ENCODE measurements at places on chromosomes 2 and 18. TPM values are rescaled to one million over a fixed set of nuclear protein-coding genes. Genes with fewer than 3 reads are reported as not detected.

GRCh38 chr18:2641638-2642037, 13.9 kb upstream of the SMCHD1 start:
- DNase-seq: no peak
- no peaks in the 10 kb centered on the region for H3K27me3 ChIP-seq
- no peak overlapping the region for H3K27ac ChIP-seq
- no peak overlapping the region for H3K4me3 ChIP-seq
- H3K36me3 ChIP-seq: no peaks in the 10 kb centered on the region

DNA sequence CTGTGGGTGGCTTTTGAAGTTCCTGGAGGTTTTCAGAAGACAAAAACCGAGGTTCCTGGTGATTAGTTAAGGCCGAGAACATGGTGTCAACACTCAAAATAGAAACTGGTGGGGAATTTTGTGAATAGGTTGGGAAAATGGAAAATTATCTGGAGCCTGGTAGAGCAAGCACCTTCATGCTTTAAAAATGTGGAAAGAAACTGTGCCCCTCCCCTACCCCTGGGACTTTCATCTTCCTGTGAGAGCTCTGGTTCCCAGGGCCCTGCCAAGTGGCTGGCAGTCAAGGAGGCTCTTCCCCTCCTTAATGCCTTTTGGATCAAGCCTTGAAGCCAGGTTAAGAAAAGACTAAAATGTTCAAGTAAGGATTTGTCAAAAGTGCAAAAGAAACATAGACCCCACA, 1.9 kb upstream of the CRACDL start:
- H3K27me3 ChIP-seq: peaks cover 59% of the 10 kb centered on the region
- DNase-seq: peak; percentile 4
- H3K4me1 ChIP-seq: 0 out of 2 replicates have a peak, but pooled peaks cover 5% of the 10 kb centered on the region
- H3K36me3 ChIP-seq: no peaks in the 10 kb centered on the region

Gene CFAP210
- total RNA-seq: 0.08 TPM

Gene COL3A1
- 0.17 TPM for total RNA-seq

DNA sequence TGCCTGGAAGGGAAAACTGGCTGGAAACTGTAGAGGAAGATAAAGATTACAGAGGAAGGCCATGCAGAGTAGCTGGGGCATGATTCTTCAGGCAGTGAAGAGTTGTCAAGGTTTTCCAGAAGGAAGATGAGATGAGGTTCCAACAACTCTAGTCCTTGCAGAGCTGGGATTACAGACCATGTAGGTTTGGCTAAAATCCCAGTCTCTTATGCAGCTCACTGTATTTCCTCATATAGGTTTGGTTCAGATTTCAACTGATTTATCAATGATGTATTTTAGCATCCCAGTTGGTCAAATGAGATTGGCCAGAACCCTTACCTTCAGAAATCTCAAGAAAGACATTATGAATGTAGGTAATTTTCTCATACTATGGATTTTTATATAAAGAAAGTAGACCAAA, 16.4 kb downstream of the FAP start:
- H3K4me3 ChIP-seq: no peak overlapping the region
- DNase-seq: no peak
- peaks cover 9% of the 10 kb centered on the region for H3K4me1 ChIP-seq
- no peaks in the 10 kb centered on the region for H3K27me3 ChIP-seq
- H3K36me3 ChIP-seq: no peaks in the 10 kb centered on the region

- H3K27ac ChIP-seq: no peak overlapping the region
- peaks cover 3% of the 10 kb centered on the region for H3K27me3 ChIP-seq
- peaks cover 4% of the 10 kb centered on the region for H3K4me1 ChIP-seq
- no peaks in the 10 kb centered on the region for H3K36me3 ChIP-seq
- DNase-seq: no peak
Measured at GRCh38 chr18:45777393-45777792, 48.1 kb upstream of the SIGLEC15 start.

DNA sequence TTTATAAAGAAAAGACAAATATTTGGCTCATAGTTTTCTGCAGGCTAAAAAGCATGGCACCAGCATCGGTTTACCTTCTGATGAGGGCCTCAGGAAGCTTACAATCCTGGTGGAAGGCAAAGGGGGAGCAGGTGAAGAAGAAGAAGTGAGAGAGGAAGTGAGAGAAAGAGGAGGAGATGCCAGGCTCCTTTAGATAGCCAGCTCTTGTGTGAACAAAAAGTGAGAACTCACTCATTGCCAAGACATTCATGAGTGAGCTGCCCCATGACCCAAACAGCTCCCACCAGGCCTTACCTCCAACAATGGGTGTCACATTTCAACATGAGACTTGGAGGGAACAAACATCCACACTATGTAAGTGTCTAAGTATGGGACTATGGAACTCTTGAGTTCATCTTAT, 14.3 kb downstream of the CCDC150 start:
- no peaks in the 10 kb centered on the region for H3K4me1 ChIP-seq

GRCh38 chr2:144162652-144163051, 357.3 kb downstream of the ZEB2 start:
- no peaks in the 10 kb centered on the region for H3K4me1 ChIP-seq
- no peaks in the 10 kb centered on the region for H3K27me3 ChIP-seq
- no peaks in the 10 kb centered on the region for H3K36me3 ChIP-seq
- DNase-seq: peak; percentile 77

DNA sequence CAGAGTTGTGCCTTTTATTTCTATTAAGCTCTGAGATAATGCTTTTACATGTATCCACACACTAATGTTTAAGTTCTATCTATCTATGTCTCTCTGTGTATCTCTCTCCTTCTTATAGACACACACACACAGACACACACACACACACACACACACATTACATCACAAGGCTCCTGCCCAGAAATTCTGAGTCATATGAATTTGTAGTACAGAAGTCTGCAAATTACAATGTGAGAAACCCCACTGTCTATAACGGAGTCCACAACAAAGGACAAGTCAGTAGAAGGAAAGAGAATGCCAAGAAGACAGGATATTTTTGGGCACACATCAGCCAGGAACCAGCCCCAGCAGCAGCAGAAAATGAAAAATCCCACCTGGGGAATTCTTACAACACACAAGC, 142.4 kb downstream of the EN1 start:
- H3K27ac ChIP-seq: no peak overlapping the region
- H3K27me3 ChIP-seq: no peaks in the 10 kb centered on the region
- no peaks in the 10 kb centered on the region for H3K36me3 ChIP-seq
- no peak overlapping the region for H3K4me3 ChIP-seq
